ENCODE measurements at places on chromosomes 5 and 9. TPM values are rescaled to one million over a fixed set of nuclear protein-coding genes. Genes with fewer than 3 reads are reported as not detected.

DNA sequence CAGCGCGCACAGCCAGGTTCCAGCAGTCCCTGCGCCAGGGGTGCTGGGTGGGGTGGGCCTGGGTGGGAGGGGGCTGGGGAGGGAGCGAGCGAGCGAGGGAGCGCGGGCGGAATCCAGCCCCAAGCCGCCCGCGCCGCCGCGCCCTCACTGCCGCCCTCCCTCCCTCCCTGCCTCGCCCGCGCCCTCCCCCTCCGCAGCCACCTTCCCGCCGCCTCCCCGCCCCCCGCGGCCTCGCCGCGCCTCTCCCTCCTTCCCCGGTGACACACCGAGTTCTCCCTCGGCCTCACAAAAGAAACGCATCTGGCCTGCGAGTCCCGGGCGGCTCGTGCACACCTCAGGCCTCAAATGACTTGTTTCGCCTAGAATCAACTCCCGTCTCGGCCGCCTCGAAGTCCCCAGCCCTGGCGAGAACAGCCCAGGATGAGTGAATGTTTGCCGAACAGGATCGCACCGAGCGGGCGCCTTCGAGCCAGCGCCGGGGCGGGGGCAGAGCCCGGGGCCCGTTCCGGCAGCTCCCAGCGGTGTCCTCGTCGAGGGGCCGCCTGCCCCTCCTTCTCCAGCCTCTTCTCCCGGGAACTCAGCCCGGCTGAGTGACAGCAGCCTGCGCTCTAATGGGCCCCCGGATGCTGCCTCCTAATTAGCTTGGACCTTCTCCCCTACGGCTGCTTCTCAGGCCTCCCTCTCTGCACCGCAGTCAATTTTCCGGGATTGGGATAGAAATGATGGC lies 371 bp upstream of the PITX1 start:
- no peaks in the 10 kb centered on the region for H3K36me3 ChIP-seq
- H3K27me3 ChIP-seq, result peaks cover 90% of the 10 kb centered on the region
- no peak overlapping the region for H3K27ac ChIP-seq
- H3K4me1 ChIP-seq, result peaks cover 11% of the 10 kb centered on the region

DNA sequence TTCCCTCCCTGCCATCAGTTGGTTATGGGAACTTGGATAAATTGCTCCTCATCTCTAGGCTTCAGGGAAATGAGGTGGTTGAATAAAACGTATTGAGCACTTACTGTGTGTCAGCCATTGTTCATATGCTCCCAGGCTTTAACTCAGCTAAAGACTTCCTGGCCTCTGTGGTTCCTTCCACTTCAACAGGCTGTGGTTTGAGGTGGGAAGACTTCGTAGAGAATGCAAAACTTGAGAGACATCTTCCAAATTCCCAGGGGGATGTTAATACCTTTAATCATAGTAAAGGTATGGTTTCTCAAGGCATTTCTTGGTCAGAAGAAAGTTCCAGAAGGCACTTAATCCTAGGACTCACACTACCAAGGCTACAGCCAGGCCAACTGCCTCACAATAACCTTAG lies 1.5 kb upstream of the GPX3 start:
- peaks cover 8% of the 10 kb centered on the region for H3K4me1 ChIP-seq
- H3K4me3 ChIP-seq, result no peak overlapping the region
- DNase-seq, result no peak
- no peaks in the 10 kb centered on the region for H3K36me3 ChIP-seq
- H3K27ac ChIP-seq, result no peak overlapping the region

The EMB gene
- polyA plus RNA-seq, result 15.5 TPM

DNA sequence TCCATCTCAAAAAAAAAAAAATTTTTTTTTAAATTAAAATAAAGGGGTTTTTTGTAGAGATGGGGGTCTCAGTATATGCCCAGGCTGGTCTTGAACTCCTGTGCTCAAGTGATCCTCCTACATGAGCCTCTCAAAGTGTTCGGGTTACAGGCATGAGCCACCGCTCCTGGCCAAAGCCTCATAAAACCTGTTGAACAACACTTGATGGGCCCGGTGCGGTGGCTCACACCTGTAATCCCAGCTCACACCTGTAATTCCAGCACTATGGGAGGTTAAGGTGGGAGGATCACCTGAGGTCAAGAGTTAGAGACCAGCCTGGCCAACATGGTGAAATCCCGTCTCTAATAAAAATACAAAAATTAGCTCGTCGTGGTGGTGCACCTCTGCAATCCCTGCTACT lies 7.7 kb upstream of the NPM1 start:
- H3K4me3 ChIP-seq, result no peak overlapping the region
- no peaks in the 10 kb centered on the region for H3K27me3 ChIP-seq
- H3K36me3 ChIP-seq, result no peaks in the 10 kb centered on the region

DNA sequence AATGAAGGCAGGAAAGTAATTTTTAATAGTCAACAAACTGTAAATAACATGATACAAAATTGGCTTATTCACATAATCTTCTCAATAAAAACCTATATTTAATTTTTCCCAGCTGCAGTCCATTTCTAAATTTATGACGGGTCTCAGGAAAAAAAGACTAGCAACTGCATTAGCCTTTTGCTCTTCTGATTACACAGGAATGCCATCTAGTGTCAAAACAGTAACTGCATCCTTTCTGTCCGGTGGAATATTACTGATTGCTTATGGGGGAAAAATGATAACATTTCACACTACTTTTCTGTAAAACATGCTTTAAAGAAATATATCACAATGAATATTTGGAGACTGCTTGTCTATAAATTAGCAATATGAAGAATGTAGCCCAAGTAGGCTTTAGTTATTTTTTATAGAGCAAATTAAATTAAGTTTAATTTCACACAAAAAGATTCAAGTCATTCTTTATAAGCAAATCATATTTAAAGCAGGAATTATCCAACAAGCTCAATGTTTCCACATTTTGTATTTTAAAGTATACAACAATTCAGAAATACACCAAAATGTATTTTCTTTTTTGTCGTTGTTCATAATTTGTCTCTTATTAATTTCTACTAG lies 534.7 kb downstream of the CDH10 start:
- H3K27me3 ChIP-seq, result no peaks in the 10 kb centered on the region
- H3K36me3 ChIP-seq, result no peaks in the 10 kb centered on the region
- H3K4me3 ChIP-seq, result no peak overlapping the region

DNA sequence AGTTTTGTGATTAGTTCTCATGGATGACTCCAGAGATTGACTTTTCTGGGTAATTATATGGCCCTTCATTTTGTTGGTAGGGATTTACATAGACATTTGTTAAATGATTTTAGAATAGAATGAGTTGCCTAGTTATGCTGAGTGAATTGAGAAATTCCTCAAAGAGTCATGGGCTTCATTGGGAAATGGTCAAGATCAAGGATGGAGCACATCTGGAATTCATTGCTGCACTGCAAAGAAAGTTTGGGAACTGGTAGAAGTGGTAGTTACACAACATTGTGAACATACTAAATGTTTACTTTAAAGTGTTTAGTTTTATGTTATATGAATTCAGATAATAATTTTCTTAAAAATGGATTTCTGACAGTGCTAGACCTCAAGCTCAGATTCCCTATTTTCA lies 46.5 kb downstream of the PIP5K1B start:
- H3K4me1 ChIP-seq, result no peaks in the 10 kb centered on the region
- DNase-seq, result no peak
- H3K4me3 ChIP-seq, result no peak overlapping the region
- no peaks in the 10 kb centered on the region for H3K36me3 ChIP-seq
- no peak overlapping the region for H3K27ac ChIP-seq
